ENCODE measurements at places on chromosomes 11 and 22. TPM values are rescaled to one million over a fixed set of nuclear protein-coding genes. Genes with fewer than 3 reads are reported as not detected.

Gene TLCD5
- 8.2 TPM for total RNA-seq

Gene TMEM138
- total RNA-seq, result 38.5 TPM

Gene OR2AG2
- total RNA-seq, result 3.6 TPM

Gene TRMT112
- 206 TPM for total RNA-seq

Gene SCGB1D2
- total RNA-seq, result 485 TPM

Gene OR56A1
- not detected for total RNA-seq

Gene VWCE
- total RNA-seq, result 3.2 TPM

Gene GRM5
- not detected for total RNA-seq

Gene CHST1
- total RNA-seq, result 3.6 TPM

Gene MMP27
- 2.1 TPM for total RNA-seq

Gene MOV10L1
- 0.33 TPM for total RNA-seq

Gene GLB1L2
- total RNA-seq, result 11.5 TPM

Gene PTH
- total RNA-seq, result not detected

Gene CATSPER1
- total RNA-seq, result not detected

Gene GLB1L3
- 1.6 TPM for total RNA-seq

Gene DEUP1
- total RNA-seq, result 0.59 TPM

Gene LMNTD2
- 5.2 TPM for total RNA-seq

Gene PAX6
- total RNA-seq, result not detected

Gene KRTAP5-4
- not detected for total RNA-seq

Gene CSNK1E
- 147 TPM for total RNA-seq

Gene NCF4
- 13.4 TPM for total RNA-seq

Gene FZD4
- total RNA-seq, result 72.8 TPM

Gene HTR3A
- not detected for total RNA-seq

Gene RAG2
- total RNA-seq, result not detected

Gene LRRC56
- total RNA-seq, result 1.3 TPM

Gene APOL5
- not detected for total RNA-seq

Gene PIK3IP1
- 109 TPM for total RNA-seq

Gene NRGN
- total RNA-seq, result 0.44 TPM

Gene DBX1
- total RNA-seq, result not detected

Gene OR52N4
- not detected for total RNA-seq

Gene MS4A14
- total RNA-seq, result 6.7 TPM

Measured in breast epithelium (tissue), 4 donors.